ENCODE measurements at places on chromosomes 1 and 21. TPM values are rescaled to one million over a fixed set of nuclear protein-coding genes. Genes with fewer than 3 reads are reported as not detected.

Gene ZNF695
- total RNA-seq = 14.9 TPM

Gene IGSF9
- total RNA-seq = 10.3 TPM

Gene CYP4A22
- not detected for total RNA-seq

Gene ETV3L
- total RNA-seq = not detected

Gene UMODL1
- total RNA-seq = not detected

Gene ITGB2
- total RNA-seq = 1.5 TPM

Gene ZNF593OS
- total RNA-seq = not detected

Gene CYP4A11
- total RNA-seq = not detected

Gene ATP6V1G3
- not detected for total RNA-seq

Gene NCF2
- 0.25 TPM for total RNA-seq

Gene REN
- total RNA-seq = 0.47 TPM

DNA sequence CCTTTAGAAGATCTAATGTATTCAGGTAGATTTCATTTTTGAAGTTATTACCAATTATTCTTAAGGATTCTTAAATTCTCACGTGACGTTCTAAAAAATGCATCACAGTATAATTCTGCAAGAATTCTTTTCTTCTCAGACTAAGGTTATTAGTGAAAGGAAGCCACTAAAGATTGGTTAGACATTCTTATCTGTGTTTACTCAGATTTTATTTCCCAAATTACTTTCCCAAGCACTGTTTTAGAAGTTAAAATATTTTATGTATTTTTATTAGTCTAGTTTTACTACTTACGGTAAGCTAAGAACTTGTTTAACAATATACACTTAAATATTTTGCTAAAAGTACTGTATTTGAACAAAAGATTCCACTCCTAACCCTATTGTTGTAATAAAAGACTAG is 28.4 kb downstream of the AGO3 start:
- DNase-seq = no peak

- no peak for DNase-seq
These were observed 13.7 kb downstream of the CLSPN start for GRCh38 chr1:35756064-35756463.

- DNase-seq = no peak
These were observed 421.3 kb downstream of the NEGR1 start for GRCh38 chr1:71861022-71861421.

DNA sequence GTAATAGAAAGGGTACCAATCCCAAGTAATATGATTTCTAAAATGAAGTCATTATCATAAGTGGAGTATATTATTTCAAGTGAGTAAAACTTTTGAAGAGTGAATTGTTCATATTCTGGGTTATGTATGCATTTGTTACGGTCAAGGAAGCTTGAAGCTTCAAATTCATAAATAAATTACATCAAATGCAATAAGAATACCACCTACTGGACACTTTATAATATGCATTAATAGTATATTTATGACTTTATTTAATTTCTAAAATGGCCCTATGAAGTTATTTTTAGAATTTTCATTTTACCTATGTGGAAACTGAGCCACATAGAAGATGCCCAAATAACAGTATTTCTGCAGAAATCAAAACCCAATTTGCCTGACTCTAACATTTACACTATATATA is 260.6 kb downstream of the SMYD3 start:
- DNase-seq = no peak

DNA sequence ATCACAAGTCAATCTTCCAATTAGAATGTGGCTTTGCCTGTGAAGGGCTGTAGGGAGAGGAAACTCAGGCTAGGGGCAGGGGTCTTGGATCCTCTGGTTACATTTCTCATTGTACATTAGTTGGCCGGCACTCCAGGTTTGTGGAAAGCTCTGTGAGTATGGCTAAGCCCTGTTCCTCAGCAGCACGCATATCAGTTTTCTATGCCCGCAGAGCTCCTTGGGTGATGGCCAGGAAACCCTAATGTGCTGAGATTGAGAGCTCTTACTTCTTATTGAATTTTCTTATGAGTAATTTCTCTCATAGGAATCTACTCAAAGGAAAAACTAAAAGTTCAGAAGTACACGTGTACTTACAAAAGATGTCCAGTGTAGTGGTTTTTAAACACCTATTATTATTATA is 30.7 kb upstream of the STMN1 start:
- no peak for DNase-seq

GRCh38 chr1:184866991-184867788 is 107.1 kb downstream of the NIBAN1 start:
- DNase-seq = no peak

GRCh38 chr21:42056996-42057689 is 14.0 kb upstream of the UMODL1 start:
- DNase-seq = no peak

DNA sequence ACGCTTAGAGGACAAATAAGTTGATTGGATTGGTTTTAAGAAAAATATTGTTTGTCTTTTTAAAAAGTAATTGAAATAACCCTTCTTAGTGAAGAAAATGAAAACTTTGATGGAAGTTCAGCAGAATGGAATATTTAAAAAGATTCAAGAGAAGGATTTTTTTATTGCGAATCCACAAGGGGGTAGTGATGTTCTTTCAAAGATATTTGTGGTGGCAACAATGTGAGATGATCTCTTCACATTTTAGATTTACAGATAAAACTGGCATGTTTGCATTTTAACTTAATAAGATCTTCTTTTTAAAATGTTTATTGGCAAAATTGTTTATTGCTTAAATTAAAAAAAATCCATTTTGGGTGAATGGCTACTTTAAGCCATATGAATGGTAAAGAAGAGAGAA is 8.9 kb downstream of the CAMTA1 start:
- peak; percentile 26 for DNase-seq

DNA sequence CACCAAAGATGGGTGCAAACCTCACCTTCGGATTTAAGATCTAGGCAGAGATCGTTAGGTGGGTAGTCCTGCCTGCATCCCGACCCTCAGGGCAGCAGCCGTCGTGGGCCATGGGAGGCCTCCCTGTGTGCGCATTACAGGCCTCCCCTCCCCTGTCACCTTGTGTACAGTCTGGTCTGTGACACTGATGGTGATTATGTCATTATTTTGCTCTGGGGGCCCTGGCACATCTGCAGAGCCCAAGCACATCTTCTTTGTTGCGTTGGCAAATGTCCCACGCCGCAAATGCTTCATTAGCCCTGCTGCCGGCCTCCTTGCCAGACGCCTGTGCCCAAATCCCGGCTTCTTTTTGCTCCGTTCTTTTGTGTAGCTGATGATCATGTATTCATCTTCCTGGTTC is 31.7 kb downstream of the PROX1 start:
- no peak for DNase-seq

DNA sequence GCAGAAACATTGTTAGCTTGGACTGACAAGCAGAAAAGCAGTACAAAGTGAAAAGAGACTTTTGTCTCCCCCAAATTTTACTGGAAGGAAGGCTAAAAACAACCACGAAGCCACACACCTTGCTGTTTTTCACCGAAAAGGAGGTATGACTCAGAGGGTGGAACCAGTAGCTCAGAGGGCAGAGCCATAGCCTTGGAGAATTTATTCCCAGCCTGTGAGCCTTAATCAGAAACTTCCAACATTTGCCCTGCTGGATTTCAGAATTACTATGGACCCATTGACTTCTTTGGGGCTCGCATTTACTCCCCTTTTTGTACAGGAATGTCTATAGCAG is 32.0 kb downstream of the RPS6KC1 start:
- no peak for DNase-seq

- no peak for DNase-seq
These were observed 164.1 kb upstream of the C8B start for GRCh38 chr1:57129865-57130264.
